Activated T-helper 2 cell treated with anti-CD3 and anti-CD28 coated beads, Interferon-gamma antibody, Interleukin-2, Interleukin-4, amounts not matched to agents 10 μg/mL and 5 μg/mL and 100 μg/mL, durations not matched to agents 14 hours and 24 hours and 36 hours (primary cell): ENCODE measurements at places on chromosomes 5 and 9.
A peak's percentile ranks its signal among the peaks of the same experiment; 100 is the strongest.

GRCh38 chr5:112142769-112143270 lies 276.3 kb downstream of the EPB41L4A start:
- DNase-seq = no peak

DNA sequence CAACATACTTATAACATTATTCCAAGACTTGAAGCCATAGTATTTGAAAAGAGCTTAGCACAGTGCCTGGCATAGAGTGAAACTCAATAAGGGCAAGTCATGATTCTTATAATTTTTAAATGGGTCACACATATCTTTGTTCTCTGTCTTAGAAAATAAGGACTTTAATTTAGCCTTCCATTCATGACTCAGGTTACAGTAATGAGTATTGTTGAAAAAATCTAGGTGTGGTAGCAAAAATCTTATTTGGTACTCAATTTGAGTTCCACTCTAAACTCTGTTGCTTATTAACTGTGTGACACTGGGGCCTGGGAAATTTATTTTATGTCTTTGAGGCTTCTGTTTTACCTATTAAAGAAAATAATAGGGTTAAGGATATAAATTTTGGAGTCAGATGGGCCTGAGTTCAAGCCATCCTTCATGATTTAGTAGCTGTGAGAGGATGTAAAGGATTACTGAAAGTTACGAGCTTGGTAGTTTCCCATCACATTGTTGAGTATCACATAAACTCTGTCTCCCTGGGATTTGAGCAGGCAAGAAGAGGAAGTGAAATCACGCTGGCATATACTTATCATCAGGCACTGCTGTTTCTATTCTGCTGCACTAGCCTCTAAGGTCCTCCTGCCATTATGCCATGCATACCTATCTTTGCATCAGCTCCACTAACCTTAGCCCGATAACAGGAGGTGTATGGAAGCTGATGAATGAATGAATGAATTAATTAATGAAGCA lies 1.5 kb downstream of the SPINK9 start:
- no peak for DNase-seq

DNA sequence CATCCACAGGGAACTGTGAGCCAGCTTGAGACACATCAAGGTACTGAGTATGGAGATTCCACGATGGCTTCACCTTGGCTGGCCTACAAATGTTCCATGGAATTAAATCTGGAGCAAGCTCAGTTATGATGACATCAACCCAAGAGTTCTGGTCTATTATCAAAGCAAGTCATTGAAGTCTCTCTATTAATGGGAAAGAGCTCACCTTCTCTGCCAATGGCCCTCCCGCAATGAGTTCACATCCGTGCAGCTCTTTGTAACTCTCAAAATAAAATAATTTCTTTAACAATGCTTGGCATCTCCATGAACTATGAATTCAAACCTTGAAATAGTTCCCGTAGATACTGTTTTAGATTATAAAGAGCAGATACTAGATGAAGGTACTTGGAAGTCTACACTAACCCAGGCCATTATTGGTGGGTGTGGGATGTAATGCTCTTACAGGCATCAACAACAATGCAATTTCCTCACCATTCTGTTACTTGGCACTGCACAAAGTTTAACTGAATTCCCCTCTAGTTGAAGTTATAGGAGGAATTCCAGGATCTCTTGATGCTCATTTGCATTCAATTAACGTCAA lies 55.4 kb downstream of the ZNF474 start:
- DNase-seq = no peak

GRCh38 chr5:124200381-124200780 lies 546.1 kb downstream of the ZNF608 start:
- DNase-seq = no peak

- no peak for DNase-seq
These were observed 152.7 kb upstream of the ADRA1B start for GRCh38 chr5:159763562-159763961.

DNA sequence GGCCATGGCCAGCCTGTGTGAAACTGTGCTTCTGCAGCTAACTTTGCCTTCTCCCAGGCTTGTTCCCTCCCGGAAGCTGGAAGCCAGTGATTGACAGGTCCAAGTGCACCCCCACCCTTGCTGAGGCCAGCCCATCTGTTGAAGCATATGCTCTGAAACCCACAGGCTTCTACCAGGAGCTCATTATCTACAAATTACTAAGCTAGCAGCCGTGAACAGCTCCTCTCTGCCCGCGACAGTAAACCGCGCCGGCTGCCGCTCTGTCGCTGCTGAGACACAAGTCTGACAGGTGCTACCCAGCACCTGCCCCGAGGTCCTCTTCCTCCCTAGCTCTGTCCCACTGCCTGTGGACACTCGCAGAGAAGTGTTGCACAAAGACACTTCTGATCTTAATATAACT lies 490.9 kb downstream of the GADD45G start:
- DNase-seq = no peak

GRCh38 chr9:124894741-124895170 lies 32.8 kb downstream of the ARPC5L start:
- DNase-seq = peak; percentile 16

GRCh38 chr5:1190837-1191239 lies 10.6 kb upstream of the SLC6A19 start:
- no peak for DNase-seq

GRCh38 chr5:176373100-176373818 lies 8.0 kb downstream of the ARL10 start:
- no peak for DNase-seq

GRCh38 chr5:149166591-149167100 lies 25.4 kb downstream of the ABLIM3 start:
- DNase-seq = no peak

DNA sequence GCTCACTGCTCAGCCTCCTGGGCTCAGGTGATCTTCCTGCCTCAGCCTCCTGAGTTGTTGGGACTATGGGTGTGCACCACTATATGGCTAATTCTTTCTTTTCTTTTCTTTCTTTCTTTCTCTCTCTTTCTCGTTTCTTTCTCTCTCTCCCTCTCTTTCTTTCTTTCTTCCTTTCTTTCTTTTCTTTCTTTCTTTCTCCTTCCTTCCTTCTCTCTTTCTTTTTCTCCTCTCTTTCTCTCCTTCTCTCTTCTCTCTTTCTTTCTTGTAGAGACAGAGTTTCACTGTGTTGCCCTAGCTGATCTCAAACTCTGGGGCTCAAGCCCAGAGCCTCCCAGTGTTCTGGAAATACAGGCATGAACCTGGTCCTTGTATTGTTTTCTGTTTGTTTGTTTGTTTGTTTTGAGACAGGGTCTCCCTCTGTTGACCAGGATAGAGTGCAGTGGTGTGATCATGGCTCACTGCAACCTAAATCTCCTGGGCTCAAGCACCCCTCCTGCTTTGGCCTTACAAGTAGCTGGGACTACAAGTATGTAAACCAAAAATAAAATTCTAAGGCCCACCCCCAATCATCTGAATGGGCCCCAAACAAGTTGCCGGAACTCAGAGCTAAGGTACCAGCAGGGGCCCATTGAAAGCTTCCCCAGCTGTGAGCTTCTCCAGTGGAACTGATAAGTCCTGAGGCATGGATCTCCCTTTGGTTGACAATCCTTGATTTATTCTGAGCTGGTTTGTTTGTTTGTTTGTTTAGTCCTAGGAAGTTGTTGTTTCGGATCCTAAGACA lies 11.9 kb upstream of the BTF3 start:
- DNase-seq = no peak

GRCh38 chr5:135386886-135387628 lies 12.0 kb downstream of the MACROH2A1 start:
- DNase-seq = no peak

DNA sequence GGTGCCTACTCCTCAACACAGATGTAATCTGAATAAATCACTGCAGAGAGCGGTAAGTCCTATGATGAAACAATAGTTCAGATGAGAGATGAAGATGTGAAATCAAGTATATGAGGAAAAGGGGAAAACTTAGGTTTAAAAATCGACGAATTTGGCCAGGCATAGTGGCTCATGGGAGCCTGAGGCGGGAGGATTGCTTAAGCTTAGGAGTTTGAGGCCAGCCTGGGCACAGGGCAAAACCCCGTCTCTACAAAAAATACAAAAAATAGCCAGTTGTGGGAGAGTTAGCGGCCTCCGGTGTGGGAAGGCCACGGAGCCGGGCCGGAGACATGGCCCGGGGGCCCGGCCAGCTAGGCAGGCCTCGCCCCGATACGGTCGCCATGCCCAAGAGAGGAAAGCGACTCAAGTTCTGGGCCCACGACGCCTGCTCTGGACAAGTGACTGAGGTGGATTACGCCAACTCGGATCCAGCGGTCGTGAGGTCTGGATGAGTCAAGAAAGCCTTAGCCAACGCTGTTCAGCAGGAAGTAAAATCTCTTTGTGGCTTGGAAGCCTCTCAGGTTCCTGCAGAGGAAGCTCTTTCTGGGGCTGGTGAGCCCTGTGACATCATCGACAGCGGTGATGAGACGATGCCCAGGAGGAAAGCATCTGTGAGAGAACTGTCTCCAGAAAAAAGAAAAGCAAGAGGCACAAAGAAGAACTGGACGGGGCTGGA lies 62.8 kb upstream of the SUB1 start:
- peak; percentile 49 for DNase-seq

DNA sequence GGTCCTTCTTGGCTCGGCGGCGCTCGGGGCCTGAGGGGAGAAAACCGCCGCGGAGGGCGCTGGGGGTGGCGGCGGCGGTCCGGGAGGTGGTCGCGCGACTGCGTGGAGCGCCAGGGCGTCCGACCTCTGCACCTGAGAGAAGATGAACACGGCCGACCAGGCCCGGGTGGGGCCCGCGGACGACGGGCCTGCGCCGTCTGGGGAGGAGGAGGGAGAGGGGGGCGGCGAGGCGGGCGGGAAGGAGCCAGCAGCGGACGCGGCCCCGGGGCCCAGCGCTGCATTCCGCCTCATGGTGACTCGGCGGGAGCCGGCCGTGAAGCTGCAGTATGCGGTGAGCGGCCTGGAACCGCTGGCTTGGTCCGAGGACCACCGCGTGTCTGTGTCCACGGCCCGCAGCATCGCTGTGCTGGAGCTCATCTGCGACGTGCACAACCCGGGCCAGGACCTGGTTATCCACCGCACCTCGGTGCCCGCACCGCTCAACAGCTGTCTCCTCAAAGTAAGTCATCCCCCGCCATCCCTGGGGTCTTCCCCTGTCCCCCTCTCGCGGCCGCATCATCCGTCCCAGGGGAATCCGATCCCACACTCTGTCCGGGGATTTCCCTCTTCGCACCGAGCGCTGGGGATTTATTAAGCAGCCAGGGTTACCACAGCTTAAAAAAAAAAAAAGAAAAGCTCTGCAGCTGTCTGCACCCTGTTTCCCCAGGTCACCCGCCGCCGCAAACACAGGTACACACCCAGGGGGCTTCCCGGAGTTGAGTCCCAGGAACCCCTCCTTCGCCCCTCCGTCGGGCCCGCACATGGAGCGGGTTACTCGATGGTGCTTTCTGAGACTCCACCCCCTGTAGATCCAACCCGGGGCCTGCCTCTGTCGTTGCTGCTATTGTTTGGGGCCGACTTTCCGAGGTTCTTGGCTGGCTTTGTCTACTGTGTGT lies at the start of gene GTF3C4:
Gene GTF3C4 (plus strand): TSS at position 8 of the 935 bp plus-strand sequence. CDS start 135 bp downstream, at position 143.
- DNase-seq = peak; percentile 81

DNA sequence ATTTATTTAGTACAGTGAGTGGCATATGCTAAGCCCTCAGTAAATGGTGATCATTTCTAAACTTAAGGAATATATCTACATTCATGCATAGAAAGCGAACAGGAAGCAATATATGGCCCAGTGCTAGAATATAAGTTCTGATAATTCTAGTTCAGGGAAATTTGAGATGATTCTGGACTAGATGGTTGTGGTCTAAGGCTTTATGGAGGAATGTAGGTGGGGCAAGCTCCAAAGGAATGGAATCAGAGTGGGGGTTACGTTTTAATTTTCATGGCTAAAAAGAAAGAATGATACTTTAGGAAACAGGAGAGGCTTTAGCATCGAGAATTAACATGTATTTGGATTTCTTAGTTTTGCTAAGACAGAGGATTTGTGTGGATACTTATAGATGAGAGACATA lies 56.1 kb downstream of the MTREX start:
- no peak for DNase-seq

DNA sequence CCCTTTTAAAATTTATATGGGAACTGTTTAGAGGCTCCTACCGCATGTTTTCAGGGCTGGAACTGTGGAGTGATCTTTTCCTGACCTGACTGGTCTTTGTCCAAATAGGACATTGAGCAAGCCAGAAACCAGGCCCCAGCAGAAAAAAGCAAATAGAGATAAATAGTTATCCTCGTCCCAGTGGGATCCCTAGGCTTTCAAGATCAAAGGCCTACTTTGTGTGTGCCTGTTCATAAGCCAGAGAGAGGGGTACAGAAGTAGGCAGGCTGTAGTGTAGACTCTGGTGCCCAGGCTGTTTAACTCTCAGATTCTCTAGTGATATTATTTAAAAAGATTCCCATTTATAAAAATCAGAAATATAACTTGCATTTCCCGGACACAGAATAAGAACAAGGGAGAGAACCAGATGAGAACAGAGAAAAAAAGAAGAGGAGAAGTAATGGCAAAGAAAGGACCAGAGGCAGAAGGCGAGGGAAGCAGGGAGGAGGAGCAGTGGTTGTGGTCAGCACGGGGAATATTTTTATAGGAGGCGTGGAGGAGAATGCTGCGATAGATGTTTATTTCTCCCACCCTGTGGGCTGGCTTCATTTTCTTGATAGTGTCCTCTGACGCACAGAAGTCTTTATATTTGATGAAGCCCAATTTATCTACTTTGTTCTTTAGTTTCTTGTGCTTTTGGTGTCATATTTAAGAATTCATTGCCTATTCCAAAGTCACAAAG lies 101.2 kb downstream of the AOPEP start:
- DNase-seq = no peak
